Activated T-helper 2 cell treated with anti-CD3 and anti-CD28 coated beads, Interferon-gamma antibody, Interleukin-2, Interleukin-4, amounts not matched to agents 10 μg/mL and 5 μg/mL and 100 μg/mL, durations not matched to agents 14 hours and 24 hours and 36 hours (primary cell): ENCODE measurements at places on chromosomes 13 and 19. TPM values are rescaled to one million over a fixed set of nuclear protein-coding genes. Genes with fewer than 3 reads are reported as not detected.

GRCh38 chr13:114065926-114066774, 66.3 kb downstream of the RASA3 start:
- H3K27me3 ChIP-seq, result no peaks in the 10 kb centered on the region
- peaks cover 13% of the 10 kb centered on the region for H3K36me3 ChIP-seq
- peaks cover 43% of the 10 kb centered on the region for H3K4me1 ChIP-seq
- peak overlapping the region; percentile 89 for H3K27ac ChIP-seq

DNA sequence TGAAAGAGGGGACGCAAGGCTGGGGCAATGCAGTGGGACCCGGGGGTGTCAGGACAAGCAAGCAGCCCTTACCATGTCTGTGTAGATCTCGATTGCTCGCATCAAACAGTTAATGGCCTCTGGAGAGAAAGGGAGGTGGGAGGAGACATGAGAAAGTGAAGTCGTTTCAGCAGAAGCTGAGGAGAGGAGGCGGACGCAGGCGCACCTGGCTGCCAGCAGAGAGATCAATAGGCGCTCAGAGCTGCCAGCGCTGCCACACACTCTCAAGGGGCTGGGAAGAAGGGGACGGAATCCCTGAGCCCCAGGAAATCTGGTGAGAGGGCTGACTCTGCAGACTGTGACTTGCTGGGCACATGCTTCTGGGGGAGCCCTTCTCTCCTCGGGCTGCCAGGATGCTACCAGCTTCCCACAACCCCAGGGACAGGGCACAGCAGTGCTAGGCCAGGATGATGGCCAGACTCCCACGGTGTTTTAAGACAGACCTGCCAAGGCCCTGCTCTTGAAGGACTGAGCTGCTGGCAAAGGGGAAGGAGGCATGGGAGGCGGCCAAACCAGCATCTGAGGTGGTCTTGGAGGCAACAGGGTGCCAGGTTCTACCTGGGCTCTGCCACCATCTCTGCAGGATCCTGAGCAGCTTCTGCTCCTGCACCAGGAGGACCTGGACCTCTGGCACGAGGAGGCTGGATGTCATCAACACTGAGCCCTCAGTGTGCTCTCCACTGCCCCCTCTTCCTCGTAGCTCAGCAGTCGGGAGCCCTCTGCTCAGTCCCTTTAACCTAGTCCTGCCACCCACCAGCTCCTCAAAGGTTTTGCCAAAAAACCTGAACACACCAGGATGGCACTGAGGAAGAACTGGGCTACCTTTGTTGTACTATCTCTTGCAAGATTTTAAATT, 11.7 kb upstream of the KPTN start:
- H3K36me3 ChIP-seq, result peaks cover 10% of the 10 kb centered on the region
- H3K27ac ChIP-seq, result no peak overlapping the region
- H3K4me3 ChIP-seq, result no peak overlapping the region
- no peaks in the 10 kb centered on the region for H3K27me3 ChIP-seq
- DNase-seq, result no peak

DNA sequence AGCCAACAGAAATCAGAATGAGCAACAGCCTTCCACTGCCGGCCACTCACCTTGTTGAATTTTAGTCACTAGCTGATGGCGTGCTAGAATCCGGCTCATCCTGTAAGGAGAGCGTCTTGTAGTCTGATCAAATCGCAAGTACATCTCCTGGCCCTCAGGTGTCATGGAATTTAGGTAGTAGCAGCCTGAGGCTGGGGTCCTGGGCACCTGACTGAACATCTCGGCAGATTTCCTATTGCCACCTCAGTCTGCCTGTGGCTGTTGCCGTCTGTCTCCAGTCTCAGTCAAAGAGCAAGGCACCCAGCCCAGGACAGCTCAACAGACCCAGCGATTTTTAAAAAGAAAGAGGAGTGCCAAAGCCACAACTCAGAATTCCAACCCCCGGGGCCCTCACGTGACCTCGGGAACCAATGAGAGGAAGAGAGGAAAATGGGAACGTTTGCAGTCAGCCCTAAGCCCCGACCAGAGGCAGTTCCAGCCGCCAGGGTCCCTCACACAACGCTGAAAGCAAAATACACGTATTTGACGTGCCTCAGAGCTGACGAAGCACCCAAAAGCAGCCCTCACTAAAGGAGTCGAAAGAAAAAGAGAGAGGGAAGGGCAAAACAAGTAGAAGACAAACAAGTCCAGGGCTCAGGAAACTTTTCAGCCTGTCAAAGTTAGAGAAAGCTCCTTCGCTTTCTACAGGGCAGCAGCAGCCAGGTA, at the start of gene STARD13:
Gene STARD13, minus strand, starts transcription at position 336 of the 705 bp plus-strand sequence. Its CDS starts 117 bp downstream, at position 219.
- no peak within 1 kb of the TSS for H3K27ac ChIP-seq
- no peaks in the 10 kb centered on the region for H3K36me3 ChIP-seq
- H3K27me3 ChIP-seq, result peaks cover 46% of the 10 kb centered on the region
- H3K4me3 ChIP-seq, result peak within 1 kb of the TSS; percentile 80
- peaks cover 16% of the 10 kb centered on the region for H3K4me1 ChIP-seq
- peak; percentile 8 for DNase-seq

GRCh38 chr19:39177110-39177699, 19.6 kb upstream of the NCCRP1 start:
- no peaks in the 10 kb centered on the region for H3K27me3 ChIP-seq
- H3K27ac ChIP-seq, result no peak overlapping the region

DNA sequence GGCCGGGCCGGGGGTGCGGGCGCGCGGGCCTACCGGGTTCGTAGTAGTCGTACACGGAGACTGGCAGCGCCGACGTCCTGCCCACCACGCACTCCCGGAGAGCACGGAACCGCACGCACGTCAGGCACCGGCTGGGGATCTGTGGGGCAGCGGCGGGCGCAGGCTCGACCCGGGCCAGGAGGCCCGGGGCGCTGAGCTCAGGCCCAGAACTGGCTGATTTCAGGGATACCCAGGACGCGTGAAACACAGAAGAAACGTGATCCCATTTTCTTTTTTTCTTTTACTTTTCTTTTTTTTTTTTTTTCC, 9.0 kb downstream of the F2RL3 start:
- DNase-seq, result no peak
- peaks cover 21% of the 10 kb centered on the region for H3K4me1 ChIP-seq
- H3K36me3 ChIP-seq, result no peaks in the 10 kb centered on the region
- H3K27me3 ChIP-seq, result peaks cover 24% of the 10 kb centered on the region

DNA sequence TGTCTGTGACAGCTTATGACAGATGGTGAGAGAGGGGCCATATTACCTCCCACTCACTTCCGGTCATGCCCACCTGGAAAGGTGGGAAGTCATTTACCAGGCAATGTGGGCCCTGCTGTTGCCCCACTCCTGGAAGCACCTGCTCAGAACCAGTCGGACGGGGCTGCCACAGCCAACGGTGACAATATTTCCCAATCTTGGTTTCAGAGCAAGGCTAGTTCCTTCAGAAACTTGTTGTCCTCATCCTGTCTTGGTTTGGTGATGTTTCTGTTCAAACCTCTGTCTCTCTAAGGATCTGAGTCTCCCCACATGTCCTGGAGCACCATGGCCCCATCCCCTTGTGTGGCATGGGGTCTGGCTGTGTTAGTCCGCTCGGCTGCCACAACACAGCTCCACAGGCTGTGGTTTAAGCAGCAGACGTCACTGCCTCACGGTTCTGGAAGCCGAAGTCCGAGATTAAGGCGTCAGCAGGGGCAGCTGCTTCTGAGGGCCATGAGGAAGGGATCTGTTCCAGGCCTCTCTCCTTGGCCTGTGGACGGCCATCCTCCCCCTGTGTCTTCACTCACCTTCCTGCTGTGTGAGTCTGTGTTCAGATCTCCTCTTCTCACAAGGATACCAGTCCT, 31.5 kb upstream of the SLC15A1 start:
- no peak overlapping the region for H3K4me3 ChIP-seq
- no peaks in the 10 kb centered on the region for H3K36me3 ChIP-seq
- DNase-seq, result no peak
- no peak overlapping the region for H3K27ac ChIP-seq

DNA sequence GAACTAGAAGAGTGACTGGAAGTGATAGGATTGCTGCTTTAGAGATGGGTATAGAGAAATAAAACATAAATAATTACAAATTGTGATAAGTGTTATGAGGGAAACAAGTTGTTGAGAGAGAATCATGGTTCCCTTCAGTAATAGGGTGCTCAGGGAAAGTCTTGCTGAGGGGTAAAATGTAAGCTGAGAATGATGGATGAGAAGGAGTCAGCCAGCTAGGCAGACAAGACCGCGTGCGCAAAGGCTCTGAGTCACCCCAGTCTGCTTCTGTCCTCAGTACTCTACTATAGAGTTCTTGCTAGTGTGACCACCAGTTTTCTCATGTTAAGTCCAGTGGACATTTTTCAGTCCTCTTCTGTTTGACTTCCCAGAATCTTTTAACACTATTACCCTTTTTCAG, 39.5 kb downstream of the PCCA start:
- no peak overlapping the region for H3K27ac ChIP-seq
- peaks cover 4% of the 10 kb centered on the region for H3K36me3 ChIP-seq
- no peak overlapping the region for H3K4me3 ChIP-seq
- peaks cover 4% of the 10 kb centered on the region for H3K27me3 ChIP-seq

DNA sequence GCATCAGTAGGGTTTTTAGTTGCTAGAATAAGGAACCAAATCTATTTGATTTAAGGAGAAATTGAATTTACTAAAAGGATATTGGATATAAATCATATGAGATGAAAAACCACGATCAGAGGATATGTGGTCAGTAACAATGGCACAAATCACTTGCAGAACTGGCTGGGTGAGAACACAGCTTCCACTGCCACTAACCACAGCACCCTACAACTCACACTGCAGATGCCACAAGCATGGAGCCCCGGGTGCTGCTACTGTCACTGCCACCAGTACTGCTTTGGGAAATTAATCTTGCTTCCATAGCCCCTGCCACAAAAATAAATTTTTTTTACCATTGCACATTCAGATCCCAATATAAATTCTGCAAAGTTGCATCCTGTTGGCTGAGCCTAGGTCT, 40.6 kb upstream of the KLF12 start:
- no peak for DNase-seq
- no peak overlapping the region for H3K27ac ChIP-seq
- no peaks in the 10 kb centered on the region for H3K36me3 ChIP-seq

GRCh38 chr19:6108721-6109633, 1.3 kb downstream of the RFX2 start:
- DNase-seq, result peak; percentile 19
- H3K36me3 ChIP-seq, result no peaks in the 10 kb centered on the region
- H3K4me1 ChIP-seq, result peaks cover 24% of the 10 kb centered on the region
- peaks cover 11% of the 10 kb centered on the region for H3K27me3 ChIP-seq

GRCh38 chr13:66896933-66897332, 333.2 kb downstream of the PCDH9 start:
- H3K27ac ChIP-seq, result no peak overlapping the region
- H3K36me3 ChIP-seq, result no peaks in the 10 kb centered on the region
- no peaks in the 10 kb centered on the region for H3K4me1 ChIP-seq
- no peaks in the 10 kb centered on the region for H3K27me3 ChIP-seq
- DNase-seq, result no peak

DNA sequence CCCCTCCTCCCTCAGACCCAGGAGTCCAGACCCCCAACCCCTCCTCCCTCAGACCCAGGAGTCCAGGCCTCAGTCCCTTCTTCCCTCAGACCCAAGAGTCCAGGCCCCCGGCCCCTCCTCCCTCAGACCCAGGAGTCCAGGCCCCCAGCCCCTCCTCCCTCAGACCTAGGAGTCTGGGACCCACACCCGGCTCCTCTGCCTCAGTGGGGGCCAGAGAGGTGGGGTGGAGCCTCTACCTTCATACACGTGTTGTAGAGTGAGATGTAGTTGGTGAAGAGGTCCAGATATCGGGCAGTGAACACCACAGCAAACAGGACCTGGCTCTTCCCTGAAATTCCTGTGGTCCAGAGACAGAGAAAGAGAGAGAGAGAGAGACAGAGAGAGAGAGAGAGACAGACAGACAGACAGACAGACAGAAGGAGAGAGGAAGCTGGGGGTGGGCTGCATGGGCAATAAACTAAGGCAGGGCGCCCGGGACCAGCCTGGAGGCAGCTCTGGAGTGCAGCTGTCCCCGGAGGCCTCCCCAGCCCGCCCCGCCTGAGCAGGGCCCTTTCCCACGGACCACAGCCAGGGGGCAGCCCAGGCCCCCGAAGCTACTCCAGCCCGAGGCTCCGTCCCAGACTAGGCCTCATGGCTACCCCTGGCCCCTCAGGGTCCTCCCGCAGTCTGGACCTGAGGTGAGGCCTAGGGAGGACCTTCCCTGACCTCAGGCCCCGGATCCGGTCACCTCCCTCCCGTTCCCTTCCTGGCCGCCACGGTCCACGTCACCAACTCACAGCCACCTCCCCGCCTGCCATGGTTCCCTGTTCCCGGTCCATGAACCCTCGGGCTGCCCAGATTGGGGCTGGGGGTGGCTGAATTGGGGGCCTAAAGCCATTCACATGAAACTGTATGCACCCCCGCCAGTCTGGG, 907 bp downstream of the KDELR1 start:
- H3K36me3 ChIP-seq, result peaks cover 24% of the 10 kb centered on the region
- H3K27ac ChIP-seq, result peak overlapping the region; percentile 97
- peaks cover 26% of the 10 kb centered on the region for H3K27me3 ChIP-seq
- peak; percentile 55 for DNase-seq
- H3K4me3 ChIP-seq, result peak overlapping the region; percentile 99

- H3K4me3 ChIP-seq, result no peak overlapping the region
- H3K36me3 ChIP-seq, result no peaks in the 10 kb centered on the region
- no peak for DNase-seq
- no peak overlapping the region for H3K27ac ChIP-seq
Measured at GRCh38 chr13:112974125-112974524, 5.1 kb downstream of the MCF2L start.

DNA sequence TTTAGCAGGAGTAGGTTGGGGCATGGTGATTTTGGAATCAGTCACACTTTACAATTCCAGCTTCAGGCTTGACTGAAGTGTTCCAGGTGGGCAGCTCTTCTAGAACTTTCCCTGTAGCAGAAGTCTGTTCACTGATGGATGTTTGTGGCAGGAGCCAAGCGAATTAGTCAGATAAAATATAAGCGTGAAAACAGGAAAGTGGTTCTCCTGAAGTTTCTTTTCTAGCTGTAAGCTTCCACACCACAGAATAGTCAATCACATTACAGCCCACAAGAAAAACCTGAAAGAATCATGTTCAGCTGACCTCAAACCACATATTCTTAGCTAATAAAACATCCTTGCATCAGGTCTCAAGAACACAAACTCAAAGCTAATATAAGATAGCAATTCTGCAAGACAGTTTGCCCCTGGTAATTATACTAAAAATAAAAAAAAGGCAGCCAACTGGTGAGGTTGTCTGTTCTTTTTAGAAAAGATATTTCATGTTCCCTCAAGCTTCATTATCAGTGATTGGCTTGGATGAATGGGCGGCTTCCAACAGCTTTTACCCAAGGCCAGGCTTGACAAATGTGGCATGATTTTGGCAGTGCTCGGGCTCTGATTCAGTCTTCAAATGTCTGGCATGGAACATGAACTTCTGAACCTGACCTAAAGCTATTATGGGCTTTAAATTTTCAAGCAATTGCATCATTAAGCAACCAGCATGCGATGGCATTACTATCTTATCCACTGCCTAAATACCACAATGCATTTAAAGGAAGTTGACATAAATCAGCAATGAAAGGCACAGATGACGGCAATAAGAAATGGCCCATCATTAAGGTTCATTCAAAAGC, 136.8 kb downstream of the DCLK1 start:
- no peak for DNase-seq
- H3K27me3 ChIP-seq, result no peaks in the 10 kb centered on the region
- no peak overlapping the region for H3K27ac ChIP-seq
- no peaks in the 10 kb centered on the region for H3K36me3 ChIP-seq

- no peaks in the 10 kb centered on the region for H3K27me3 ChIP-seq
- H3K4me3 ChIP-seq, result no peak overlapping the region
- no peak overlapping the region for H3K27ac ChIP-seq
- peaks cover 3% of the 10 kb centered on the region for H3K4me1 ChIP-seq
- no peak for DNase-seq
- peaks cover 70% of the 10 kb centered on the region for H3K36me3 ChIP-seq
Measured at GRCh38 chr19:21092109-21092508, 10.1 kb downstream of the ZNF714 start.

Gene PIN1
- 84.3 and 87.3 TPM in 2 replicates for total RNA-seq

Gene PGLYRP2
- total RNA-seq, result not detected in 2 replicates

Gene KLK14
- 0.44 and 0.52 TPM in 2 replicates for total RNA-seq

Gene KANK2
- total RNA-seq, result 5.9 and 6.5 TPM in 2 replicates

Gene C19orf18
- total RNA-seq, result 0.21 TPM in 1 of 2 replicates, not detected in the other

Gene ZNF560
- not detected in 2 replicates for total RNA-seq

Gene FOXO1
- 38.2 and 38.3 TPM in 2 replicates for total RNA-seq

Gene POU2F2
- total RNA-seq, result 48.6 and 49.5 TPM in 2 replicates

Gene ZBTB32
- 231 and 234 TPM in 2 replicates for total RNA-seq
